GM12865 (cell line): ENCODE measurements at places on chromosomes 16 and 17.

GRCh38 chr16:13435415-13435814 lies 484.5 kb upstream of the ERCC4 start:
- no peak for DNase-seq

GRCh38 chr16:13936596-13937081 lies 16.7 kb downstream of the ERCC4 start:
- DNase-seq, result no peak

GRCh38 chr17:53032861-53033271 lies 789.9 kb upstream of the KIF2B start:
- peak; percentile 0 for DNase-seq

DNA sequence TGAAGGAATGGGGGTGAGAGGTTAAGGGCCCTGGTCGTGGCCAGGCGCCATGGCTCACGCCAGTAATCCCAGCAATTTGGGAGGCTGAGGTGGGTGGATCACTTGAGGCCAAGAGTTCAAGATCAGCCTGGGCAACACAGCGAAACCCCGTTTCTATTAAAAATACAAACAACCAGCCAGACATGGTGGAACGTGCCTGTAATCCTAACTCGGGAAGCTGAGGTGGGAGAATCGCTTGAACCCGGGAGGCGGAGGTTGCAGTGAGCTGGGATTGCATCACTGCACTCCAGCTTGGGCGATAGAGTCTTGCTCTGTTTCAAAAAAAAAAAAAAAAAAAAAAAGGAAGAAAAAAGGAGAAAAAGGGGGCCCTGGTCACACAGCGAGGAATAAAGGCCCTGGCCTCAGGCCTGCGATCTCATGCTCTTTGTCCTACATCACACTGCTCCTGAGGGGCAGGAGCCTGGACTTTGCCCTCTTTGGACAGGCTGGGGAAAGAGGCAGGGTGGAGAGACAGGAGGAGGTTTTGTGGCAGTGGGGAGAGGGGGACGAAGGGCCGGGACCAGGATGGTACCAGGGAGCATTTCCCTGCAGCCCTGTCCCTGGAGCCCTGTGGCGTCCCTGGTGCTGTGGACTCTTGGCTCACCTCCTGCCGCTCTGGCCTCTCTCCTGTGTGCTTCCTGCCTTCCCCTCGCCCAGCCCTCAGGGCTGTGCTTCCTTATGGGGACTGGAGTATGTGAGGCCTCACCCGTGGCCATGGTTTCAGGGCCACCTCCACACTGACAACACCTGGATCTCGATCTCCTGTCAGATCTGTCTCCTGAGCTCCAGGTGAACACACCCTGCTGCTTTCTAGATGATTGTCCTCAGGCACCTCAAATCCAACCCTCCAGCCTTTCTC lies 19.7 kb upstream of the SLC25A19 start:
- DNase-seq, result no peak

- peak; percentile 36 for DNase-seq
Measured at GRCh38 chr17:76500074-76500746, 1.0 kb downstream of the RHBDF2 start.

DNA sequence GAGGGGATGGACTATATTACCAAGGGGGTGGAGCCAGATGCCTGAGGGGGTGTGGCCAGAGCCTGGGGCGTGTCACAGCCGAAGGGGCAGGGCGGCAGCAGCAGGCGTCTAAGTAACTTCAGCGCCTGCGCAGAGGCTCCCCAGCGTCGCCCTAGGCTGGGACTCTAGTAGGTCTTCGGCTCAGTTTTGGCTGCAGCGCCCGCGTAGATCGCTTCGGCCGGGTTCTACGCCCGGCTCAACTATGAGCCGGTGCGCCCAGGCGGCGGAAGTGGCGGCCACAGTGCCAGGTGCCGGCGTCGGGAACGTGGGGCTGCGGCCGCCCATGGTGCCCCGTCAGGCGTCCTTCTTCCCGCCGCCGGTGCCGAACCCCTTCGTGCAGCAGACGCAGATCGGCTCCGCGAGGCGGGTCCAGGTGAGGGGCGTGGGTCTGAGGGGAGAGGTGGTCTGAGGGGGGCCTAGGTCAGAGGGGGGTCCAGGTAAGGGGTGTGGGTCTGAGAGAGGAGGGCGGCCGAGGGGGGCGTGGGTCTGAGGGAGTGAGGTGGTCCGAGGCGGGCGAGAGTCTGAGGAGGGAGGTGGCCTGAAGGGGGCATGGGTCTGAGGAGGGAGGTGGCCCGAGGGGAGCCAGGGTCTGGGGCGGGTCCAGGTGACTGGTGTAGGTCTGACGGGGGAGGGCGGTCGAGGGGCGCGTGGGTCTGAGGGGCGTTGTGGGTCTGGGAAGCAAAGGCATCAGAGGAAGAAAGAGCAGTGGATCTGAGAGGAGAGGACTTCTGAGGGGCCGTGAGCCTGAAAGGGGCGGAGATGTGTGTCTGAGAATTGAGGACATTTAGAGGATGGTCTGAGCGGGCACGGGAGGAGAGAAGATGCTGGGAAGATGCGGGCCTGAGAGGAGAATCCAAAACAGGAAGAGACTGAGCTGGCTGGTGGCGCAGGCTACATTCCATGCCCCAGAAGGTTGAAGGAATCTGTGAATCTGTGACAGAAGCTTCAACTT lies at the start of gene LPCAT2:
TSS of gene LPCAT2 (plus strand) at position 132 of the 991 bp plus-strand sequence. CDS start at position 242, 110 bp downstream.
- peak; percentile 38 for DNase-seq

DNA sequence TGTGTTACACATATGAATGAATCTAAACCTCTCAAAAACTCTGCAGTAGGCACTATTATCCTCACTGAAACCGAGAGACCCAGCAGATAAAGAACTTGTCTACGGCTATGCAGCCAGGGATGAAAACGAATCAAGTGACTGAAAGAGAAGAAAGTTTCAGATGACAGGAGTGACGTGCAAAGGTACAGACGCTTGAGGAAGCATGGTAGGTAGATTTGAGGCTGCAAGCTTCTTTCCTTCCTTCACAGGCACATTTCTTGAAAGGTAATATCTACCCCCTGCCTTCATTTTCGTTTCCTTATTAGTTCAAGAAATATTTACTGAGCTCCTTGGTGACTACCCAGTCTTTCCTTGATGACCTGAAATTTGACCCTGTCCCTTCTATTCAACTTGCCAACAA lies 211.5 kb upstream of the AXIN2 start:
- DNase-seq, result peak; percentile 4

GRCh38 chr16:68762996-68763756 lies 26.1 kb downstream of the CDH1 start:
- no peak for DNase-seq

GRCh38 chr17:50075446-50076032 lies 19.6 kb upstream of the PDK2 start:
- no peak for DNase-seq

GRCh38 chr17:56979091-56979480 lies 1.2 kb downstream of the SCPEP1 start:
- DNase-seq, result peak; percentile 28

GRCh38 chr16:89858973-89859614 lies 14.3 kb upstream of the TCF25 start:
- no peak for DNase-seq

- no peak for DNase-seq
Measured at GRCh38 chr16:52650318-52650717, 103.4 kb upstream of the TOX3 start.

DNA sequence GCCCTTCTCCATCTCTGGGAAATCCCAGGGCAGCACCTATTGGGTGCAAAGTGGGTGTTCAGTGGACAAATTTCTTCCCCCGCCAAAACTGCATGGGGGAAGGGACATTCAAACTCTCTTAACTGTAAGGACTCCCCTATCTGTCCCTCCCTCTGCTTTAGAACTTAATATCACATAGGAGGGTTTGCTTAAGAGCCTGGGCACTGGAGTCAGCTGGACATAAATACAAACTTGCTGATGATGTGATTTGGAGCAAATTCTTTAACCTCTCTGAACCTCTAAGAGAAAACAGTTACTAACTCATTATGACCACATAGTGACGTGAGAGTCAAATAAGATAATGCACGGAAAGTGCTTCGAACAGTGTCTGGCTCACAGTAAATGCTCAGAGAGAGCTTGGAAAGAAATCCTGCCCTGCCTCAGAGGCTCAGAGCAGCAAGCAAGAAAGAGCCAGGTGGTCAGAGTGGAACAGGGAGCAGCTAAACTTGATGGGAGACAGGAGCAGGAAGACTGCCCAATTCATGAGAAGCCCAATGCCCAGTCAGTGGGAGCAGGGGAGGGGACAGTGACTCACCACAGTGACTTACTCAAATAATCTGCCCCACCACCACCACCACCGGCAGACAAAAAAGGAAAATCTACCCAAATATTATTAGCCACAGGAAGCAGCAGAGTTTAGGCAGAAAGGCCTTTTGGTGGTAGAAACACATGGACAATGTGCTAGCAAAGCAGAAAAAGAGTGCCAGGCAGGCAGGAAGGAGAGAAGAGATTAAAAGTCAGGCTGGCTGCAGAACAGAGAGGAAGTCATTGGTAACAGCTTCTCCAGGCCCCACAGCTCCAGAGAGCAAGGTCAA lies 23.9 kb upstream of the CCL1 start:
- DNase-seq, result no peak

DNA sequence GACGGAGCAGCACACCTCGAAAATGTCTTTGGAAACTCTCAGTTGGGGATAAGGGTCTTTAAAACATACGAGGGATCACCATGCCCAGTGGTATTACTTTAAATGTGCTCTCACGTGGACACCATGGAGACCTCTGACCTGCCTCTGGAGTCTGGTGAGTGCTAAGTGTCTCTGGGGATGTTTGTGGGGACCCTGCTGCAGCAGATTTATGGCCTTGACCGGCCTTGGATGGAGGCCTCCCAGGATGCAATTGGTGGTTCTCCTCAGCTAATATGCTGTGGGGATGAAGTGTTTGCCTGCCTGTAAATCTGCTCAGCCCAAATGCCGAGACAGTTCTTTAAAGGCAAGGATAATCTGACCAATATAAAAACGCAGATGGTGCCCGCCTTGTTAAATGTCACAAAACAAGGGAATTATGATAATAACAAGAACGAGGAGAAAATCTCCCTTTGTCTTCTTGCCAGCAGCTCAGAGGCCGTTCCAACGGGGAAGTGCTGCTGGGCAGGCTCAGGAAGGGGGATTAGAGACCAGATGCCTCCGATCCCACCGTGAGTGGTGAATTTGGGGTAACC lies 154.4 kb downstream of the ABCC12 start:
- DNase-seq, result no peak

DNA sequence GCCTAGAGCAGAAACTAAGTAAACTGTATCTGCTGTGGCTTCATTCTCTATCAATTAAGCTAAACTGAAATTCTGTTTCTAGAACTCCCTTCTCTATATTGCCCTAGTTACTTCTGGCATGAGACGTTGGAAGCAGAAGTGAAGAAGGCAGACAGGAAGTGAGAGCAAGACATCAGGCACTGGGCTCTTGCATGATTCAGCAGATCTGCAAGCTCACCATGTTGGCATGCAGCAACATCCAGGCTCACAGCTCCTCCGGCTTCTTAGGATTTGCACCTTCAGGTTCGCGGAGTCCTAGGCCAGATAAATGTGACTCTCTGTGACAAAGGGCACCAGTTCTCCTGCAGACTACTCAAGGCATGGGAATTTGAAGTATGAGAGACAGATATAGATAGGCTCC lies 148.3 kb downstream of the CDH8 start:
- DNase-seq, result peak; percentile 59

DNA sequence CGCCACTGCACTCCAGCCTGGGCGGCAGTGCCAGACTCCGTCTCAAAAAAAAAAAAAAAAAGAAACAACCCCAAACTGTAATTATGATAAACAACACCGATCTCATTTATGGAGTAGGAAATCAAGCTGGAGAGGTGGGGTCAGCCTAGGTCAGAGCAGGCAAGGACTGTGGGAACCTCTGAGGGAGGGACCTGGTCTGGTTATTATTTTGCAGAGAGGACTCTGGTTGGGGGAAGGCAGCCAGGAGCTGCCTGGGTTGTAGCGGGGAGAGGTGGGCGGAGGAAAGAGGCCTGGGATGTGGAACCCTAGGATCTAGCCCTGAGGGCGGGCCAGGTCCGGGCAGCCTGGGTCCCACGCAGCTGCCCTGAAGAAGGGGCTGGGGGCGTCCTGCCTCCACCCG lies 10.9 kb upstream of the HS3ST6 start:
- DNase-seq, result no peak

- DNase-seq, result no peak
Measured at GRCh38 chr17:45794840-45795239, 10.7 kb downstream of the CRHR1 start.

DNA sequence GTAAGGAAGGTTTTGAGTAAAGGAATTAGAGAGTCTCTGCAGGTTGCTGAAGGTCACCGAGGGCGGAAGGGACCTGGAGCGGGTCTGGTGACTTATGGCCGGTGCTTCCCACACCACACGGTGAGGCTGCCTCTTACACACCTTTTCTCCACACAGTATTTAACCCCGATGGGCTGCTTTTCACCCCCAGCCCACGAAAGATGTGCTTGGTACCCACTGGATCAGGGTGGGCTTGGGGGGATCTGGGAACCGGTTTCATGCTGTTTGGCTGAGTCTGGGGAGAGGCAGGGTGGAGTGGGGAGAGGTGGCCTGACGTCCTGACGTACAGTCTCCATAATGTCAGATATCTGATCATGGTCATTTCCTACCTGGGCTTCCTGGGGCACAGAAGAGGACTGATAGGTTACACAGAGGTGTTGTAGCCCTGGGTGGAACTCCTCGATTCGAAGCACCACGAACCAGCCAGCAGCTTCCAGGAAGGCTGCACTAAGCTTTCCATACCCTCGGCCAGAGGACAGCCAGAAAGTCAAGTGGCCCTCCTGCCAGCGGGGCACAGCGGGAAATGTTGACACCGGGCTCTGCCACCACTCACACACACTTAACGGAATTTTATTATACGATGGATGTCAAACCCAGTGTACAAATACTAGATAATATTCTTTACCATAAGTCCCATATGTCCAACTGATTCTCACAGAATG lies 34.0 kb downstream of the OR1D5 start:
- DNase-seq, result no peak

GRCh38 chr16:74699666-74700065 lies 996 bp downstream of the MLKL start:
- DNase-seq, result peak; percentile 46

DNA sequence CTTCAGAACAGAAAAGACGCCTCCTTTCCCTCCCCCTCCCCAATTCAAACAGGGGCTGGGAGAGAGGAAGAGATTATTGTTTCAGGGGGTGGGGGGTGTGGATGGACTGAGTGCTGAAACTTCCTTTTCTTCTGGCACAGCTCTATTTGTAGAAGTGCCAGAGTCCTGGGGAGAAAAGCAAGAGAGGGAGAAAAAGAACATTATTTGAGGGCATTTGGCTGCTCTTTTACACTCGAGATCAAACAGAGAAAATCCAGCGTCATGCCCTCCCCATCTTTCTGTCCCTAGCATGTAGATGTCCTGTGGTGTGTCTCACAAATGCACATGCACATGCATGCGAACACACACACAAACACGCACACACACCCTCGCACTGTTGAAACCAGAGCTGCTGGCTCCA lies 13.0 kb downstream of the ARL4D start:
- no peak for DNase-seq

GRCh38 chr16:79662669-79663313 lies 62.3 kb upstream of the MAF start:
- no peak for DNase-seq
